Testis (tissue), 5 donors: ENCODE measurements at places on chromosomes 11 and 22.
A peak's percentile ranks its signal among the peaks of the same experiment; 100 is the strongest.

DNA sequence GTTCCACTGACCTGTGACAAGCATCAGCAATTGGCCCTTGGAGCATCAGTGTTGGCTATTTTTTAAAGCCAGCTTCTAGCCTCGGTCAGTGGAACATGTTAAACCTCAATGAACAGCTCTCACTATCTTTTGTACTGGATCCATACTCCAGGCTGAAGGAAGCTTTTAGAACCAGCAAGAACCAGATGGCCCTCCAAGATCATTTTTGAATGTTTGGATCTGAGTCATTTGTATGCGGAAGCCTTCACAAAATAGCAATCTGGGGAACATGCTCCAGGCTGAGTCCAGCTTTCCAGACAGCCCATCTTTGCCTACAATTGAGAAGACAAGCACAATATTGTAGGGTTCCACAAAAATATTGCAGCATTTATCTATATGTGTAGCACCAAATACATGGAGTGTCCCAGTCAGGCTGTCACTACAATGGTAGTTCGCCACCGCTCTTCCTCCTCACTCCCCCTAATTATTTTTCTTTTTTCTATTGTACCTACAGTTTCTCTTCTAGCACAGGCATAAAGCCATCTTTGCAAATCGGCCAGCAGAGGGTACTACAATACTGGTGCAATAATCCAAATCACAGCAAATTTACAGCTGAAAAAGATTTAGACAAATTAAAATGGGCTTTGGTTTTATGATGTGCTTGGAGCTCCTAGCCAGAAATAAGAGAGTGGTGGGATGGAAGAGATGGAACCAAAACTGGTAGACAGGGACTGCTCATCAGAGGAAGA, 177.4 kb upstream of the BLID start:
- no peak overlapping the region for H3K4me3 ChIP-seq
- no peaks in the 10 kb centered on the region for H3K27me3 ChIP-seq
- no peaks in the 10 kb centered on the region for H3K4me1 ChIP-seq
- no peak overlapping the region for H3K27ac ChIP-seq
- peak; percentile 60 for DNase-seq
- H3K36me3 ChIP-seq: no peaks in the 10 kb centered on the region

DNA sequence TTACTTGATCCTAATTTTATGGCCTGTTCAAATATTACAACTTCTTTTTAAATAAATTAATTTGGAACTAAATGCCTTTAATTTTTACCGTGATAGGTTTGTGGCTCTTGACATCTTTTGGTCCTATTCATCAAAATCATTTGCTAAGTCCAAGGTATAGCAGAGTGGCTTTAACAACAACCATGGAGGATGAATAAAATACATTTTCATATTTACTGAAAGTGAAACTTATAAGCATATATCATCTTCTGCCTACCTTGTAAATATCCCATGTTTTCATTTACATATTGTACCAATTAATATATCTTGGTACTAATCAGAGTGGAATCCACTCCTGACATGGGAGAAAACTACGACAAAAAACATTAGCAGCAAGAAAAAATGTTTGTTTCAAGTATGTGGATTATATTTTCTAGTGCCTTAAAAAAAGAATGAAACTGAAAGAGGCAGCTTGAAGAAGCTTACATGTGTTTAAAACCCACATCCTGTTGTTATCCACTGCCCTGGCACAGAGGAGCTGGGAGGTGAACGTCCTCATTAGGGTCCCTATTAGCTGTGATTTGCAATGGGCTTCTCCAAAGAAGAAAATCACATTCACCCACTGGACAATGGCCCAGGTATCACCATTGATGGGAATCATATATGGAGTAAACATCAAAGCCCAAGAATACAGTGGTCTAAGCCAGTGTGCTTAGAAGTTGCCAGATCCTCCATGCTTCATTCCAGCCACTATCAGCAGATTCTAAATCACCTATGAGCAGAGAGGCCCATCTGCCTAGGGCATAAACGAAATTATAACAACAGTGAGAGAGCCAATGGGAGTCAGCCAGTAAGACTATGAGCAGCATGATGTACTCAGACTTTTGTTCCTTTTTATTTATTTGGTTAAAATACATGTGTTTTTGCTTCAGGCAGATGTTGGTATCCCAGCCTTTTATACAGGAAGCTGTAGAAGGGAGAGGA, 84.7 kb downstream of the MAML2 start:
- peaks cover 36% of the 10 kb centered on the region for H3K4me1 ChIP-seq
- H3K36me3 ChIP-seq: no peaks in the 10 kb centered on the region
- H3K4me3 ChIP-seq: no peak overlapping the region
- no peak for DNase-seq
- no peak overlapping the region for H3K27ac ChIP-seq

- H3K4me1 ChIP-seq: no peaks in the 10 kb centered on the region
- H3K4me3 ChIP-seq: peak within 1 kb of the TSS; percentile 57
- H3K27ac ChIP-seq: no peak within 1 kb of the TSS
- H3K27me3 ChIP-seq: no peaks in the 10 kb centered on the region
Measured at GRCh38 chr11:75240311-75241035, at the start of gene TPBGL. TPBGL (plus strand) TSS chr11:75240774; CDS start chr11:75241050, 276 bp downstream.

DNA sequence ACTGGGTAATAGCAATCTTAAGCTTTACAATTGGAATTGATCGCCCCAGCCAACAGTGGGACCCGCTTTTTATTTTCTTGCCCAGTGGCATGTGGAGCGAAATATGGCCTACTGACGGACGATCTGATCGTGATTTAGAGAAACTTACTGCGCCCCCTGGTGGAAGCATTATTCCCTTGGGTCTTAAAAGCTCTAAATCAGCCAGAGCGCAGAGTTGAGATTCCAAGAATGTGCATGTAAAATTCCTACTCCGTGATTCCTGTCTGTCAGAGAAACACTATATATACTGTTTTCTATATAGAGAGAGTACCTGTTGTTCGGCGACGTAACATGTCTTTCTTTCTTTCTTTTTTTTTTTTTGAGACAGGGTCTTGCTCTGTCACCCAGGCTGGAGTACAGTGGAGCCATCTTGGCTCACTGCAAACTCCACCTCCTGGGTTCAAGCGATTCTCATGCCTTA, 3.7 kb upstream of the DPF2 start:
- H3K4me1 ChIP-seq: peaks cover 6% of the 10 kb centered on the region
- H3K27me3 ChIP-seq: no peaks in the 10 kb centered on the region

DNA sequence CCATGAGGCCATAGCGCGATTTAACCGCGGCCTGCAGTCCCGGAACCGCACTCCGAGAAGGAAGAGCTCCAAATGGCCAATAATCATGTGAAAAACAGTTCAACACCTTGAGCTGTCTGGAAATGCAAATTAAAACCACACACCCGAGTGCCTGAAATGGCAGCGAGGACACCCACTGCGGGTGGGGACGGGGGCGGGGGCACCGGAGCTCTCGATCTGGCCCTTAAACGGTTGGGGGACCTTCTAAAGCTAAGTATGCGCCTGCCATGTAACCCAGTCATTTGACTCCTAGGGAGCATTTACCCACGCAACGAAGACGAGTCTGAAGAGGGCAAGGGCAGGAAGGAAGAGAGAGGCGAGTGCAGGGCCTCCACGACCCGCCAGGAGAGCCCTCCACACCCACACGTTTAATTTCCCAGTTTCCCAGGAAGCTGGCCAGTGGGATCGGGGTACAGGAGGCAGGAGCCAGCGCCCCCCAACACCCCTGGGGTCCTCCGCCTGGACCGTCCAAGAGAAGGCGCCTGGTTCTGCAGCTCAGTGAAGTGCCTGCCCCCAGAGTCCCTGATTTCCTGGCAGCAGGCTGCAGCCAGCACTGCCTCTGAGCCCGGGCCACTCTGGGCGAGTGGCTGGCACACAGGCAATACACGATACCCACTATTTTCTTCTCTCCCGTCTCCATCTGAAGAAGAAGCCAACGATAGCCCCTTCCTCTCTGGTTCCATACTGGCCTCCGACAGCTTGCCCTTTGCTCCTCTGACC, 1.7 kb downstream of the TTLL8 start:
- H3K36me3 ChIP-seq: no peaks in the 10 kb centered on the region
- DNase-seq: no peak
- no peaks in the 10 kb centered on the region for H3K27me3 ChIP-seq

DNA sequence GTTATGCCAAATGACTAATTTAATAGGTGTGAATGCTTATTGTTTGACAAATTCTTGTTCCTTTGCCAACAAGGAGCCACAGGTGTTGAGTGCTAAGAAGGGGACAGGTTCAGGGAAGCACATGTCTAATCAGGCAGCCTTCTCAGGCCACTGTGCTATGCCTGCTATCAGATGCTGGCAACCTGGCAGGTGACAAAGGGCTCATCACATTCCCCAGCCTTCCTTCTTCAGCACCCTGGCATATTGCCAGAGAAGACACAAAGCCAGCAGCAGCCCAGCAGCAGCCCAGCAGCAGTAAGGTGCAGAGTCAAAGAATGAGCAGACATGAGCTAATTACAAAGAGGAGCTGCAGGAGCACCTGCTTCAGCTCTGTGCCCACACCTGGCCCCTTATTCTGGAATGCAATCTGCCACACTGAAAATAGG, 68.2 kb downstream of the GUCY1A2 start:
- no peaks in the 10 kb centered on the region for H3K36me3 ChIP-seq
- H3K27ac ChIP-seq: no peak overlapping the region
- no peak for DNase-seq
- H3K4me3 ChIP-seq: no peak overlapping the region
- no peaks in the 10 kb centered on the region for H3K27me3 ChIP-seq

DNA sequence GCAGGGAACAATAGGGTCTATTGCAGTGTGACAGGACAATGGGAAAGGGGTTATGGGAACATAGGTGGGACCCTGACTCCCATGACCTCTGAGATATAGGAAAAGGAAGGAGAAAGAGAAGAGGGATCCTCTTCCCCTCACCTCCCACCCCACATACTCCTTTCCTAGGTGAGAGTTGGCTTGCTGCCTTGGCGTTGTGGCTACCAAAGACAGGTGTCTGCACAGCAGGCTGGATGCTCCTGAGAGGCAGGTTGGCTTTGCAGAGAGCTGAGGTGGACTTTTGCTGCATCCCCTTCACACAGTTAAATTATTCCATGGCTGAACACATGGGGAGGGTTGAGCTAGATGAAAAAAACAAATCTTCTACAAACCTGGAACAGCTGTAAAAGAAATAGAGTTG, 80.7 kb downstream of the SYT9 start:
- no peak overlapping the region for H3K4me3 ChIP-seq
- no peaks in the 10 kb centered on the region for H3K36me3 ChIP-seq
- no peak for DNase-seq
- H3K27ac ChIP-seq: no peak overlapping the region

GRCh38 chr22:48900327-48900597, 927.4 kb downstream of the BRD1 start:
- no peaks in the 10 kb centered on the region for H3K4me1 ChIP-seq
- no peak overlapping the region for H3K4me3 ChIP-seq
- H3K36me3 ChIP-seq: no peaks in the 10 kb centered on the region
- no peak for DNase-seq

DNA sequence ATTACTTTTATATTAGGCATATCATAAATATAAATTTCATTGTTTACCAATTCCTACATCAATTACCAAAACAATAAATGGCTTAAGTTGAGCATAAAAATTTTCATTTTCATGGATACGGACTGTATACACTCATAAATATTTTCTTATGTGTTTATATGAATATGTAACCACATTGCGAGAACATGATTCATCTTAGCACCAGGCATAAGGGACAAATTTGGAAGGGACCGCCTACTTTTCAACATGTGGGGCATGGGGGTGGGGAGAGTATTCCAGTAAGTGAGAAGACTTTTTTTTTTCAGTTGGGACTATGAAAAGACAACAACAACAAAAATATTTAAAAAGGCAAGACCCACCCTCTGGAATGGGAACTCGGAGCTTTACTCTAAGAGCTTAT, 296.1 kb downstream of the RAB38 start:
- no peak for DNase-seq
- H3K4me3 ChIP-seq: no peak overlapping the region
- no peaks in the 10 kb centered on the region for H3K27me3 ChIP-seq
- no peaks in the 10 kb centered on the region for H3K4me1 ChIP-seq
- no peak overlapping the region for H3K27ac ChIP-seq

DNA sequence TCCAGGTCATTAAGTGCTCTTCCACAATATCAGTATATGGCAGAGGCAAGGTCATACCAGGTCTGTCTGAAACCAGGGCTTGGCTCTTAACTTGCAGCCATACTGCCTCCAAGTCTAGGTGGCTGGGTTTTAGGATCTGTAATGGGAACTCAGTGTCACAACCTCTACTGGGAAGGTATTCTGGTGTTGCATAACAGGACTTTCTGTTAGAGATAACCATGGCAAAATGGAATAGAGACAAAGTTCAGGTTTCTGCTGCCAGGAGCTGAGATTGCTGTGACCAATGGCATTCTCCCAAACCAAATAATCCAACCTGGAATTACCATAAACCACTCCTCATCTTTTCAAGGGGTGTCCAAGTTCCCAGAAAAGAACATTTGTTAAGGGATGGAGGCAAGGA, 6.8 kb upstream of the SAA1 start:
- no peaks in the 10 kb centered on the region for H3K27me3 ChIP-seq
- no peak overlapping the region for H3K4me3 ChIP-seq
- H3K27ac ChIP-seq: no peak overlapping the region
- no peaks in the 10 kb centered on the region for H3K36me3 ChIP-seq

- no peaks in the 10 kb centered on the region for H3K27me3 ChIP-seq
- H3K36me3 ChIP-seq: no peaks in the 10 kb centered on the region
- H3K4me3 ChIP-seq: no peak overlapping the region
- no peak overlapping the region for H3K27ac ChIP-seq
- no peak for DNase-seq
- H3K4me1 ChIP-seq: no peaks in the 10 kb centered on the region
Measured at GRCh38 chr22:40026641-40027040, 31.9 kb downstream of the FAM83F start.

- DNase-seq: no peak
- H3K4me3 ChIP-seq: peak overlapping the region; percentile 69
- H3K4me1 ChIP-seq: peaks cover 21% of the 10 kb centered on the region
- H3K27ac ChIP-seq: peak overlapping the region; percentile 82
Measured at GRCh38 chr11:2883640-2883978, 2.0 kb downstream of the CDKN1C start.

DNA sequence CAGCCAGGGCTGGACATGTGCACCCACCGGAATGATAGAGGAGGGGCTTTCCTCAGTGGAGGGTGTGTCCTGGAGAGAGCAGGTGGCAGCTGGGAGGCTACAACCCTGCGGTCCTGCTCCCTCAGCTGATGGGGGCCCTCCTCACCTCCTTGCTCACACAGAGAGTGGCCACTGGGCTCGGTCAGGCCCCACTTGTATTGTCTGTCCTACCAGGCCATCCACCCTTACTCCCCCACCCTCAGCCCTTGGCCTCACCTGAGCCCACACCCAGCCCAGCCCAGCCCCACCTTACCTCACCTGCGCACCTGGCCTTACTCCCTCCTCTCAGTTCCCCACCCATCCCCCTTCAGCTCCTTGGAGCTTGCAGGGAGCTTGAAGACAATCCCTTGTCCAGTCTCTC, 3.1 kb downstream of the TRPM5 start:
- DNase-seq: no peak
- H3K27ac ChIP-seq: no peak overlapping the region
- H3K4me1 ChIP-seq: no peaks in the 10 kb centered on the region
- no peaks in the 10 kb centered on the region for H3K36me3 ChIP-seq

GRCh38 chr22:32760815-32761214, 40.7 kb upstream of the TIMP3 start:
- no peaks in the 10 kb centered on the region for H3K27me3 ChIP-seq
- peaks cover 32% of the 10 kb centered on the region for H3K4me1 ChIP-seq
- DNase-seq: peak; percentile 73
- H3K27ac ChIP-seq: peak overlapping the region; percentile 87

GRCh38 chr22:38125038-38125610, 14.6 kb upstream of the BAIAP2L2 start:
- no peak for DNase-seq
- no peaks in the 10 kb centered on the region for H3K27me3 ChIP-seq
- H3K4me3 ChIP-seq: no peak overlapping the region
- H3K36me3 ChIP-seq: no peaks in the 10 kb centered on the region
- no peak overlapping the region for H3K27ac ChIP-seq
- H3K4me1 ChIP-seq: no peaks in the 10 kb centered on the region

- H3K27me3 ChIP-seq: no peaks in the 10 kb centered on the region
- no peak overlapping the region for H3K27ac ChIP-seq
- no peak overlapping the region for H3K4me3 ChIP-seq
- no peaks in the 10 kb centered on the region for H3K4me1 ChIP-seq
Measured at GRCh38 chr11:14774721-14775120, 117.3 kb downstream of the CYP2R1 start.
